Uterine smooth muscle cell (primary cell): ENCODE measurements at places on chromosomes 2 and 18. TPM values are rescaled to one million over a fixed set of nuclear protein-coding genes. Genes with fewer than 3 reads are reported as not detected.

SCN9A gene
- total RNA-seq = 24.0 and 43.0 TPM in 2 replicates

BOLL gene
- not detected in 2 replicates for total RNA-seq

PFN4 gene
- total RNA-seq = 0.33 and 0.62 TPM in 2 replicates

CIB4 gene
- total RNA-seq = not detected in 2 replicates

PAX8 gene
- 0.12 and 0.89 TPM in 2 replicates for total RNA-seq

SLC35F5 gene
- total RNA-seq = 140 and 203 TPM in 2 replicates

SMYD1 gene
- total RNA-seq = not detected in 2 replicates

ERLEC1 gene
- total RNA-seq = 123 and 137 TPM in 2 replicates

TP53I3 gene
- 31.3 and 65.1 TPM in 2 replicates for total RNA-seq
